Hematopoietic multipotent progenitor cell treated with erythropoietin and hydrocortisone succinate and interleukin-3 and kit ligand, for 17 days (in vitro differentiated cells): ENCODE measurements at places on chromosomes 5 and 9.

DNA sequence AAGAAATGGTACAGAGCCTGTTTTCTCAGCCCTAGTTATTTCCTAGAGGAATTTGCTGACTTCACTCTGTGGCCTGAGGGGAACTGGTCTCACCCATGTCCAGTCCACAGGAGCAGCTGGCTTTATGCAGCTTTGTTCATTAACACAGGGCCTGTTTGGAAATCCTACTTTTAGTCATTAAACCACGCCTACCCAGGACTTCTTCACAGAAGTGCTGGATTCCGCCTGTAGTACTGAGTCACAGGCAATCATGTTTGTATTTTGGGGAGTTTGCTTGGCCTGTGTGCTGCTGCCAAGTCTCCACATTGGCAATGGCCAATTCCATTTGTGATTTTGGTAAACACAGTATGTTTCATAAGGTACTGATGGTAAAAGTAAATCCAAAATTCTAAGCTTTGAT, 52.8 kb downstream of the CTNND2 start:
- DNase-seq, result no peak

- DNase-seq, result no peak
Observed at GRCh38 chr9:81890104-81890503, 38.1 kb upstream of the SPATA31D4 start.

DNA sequence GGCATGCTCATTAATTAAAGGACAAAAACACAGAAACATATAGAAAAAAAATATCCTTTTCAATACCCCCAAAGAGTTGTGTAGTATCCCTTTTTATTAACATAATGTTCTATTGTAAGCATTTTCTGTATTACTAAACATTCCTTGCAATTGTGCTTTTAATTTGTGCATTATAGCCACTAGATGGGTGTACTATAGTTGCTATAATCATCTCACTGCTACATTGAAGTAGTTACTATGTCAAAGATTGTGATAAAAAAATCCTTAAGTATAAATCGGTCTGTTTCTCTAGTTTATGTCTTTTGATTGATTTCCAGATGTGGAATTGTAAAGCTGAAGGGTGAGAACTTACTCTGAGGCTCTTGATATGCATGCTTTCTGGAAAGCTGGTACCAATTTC, 21.4 kb downstream of the FREM1 start:
- DNase-seq, result no peak

- DNase-seq, result no peak
Observed at GRCh38 chr9:120745278-120745677, 31.0 kb upstream of the MEGF9 start.

DNA sequence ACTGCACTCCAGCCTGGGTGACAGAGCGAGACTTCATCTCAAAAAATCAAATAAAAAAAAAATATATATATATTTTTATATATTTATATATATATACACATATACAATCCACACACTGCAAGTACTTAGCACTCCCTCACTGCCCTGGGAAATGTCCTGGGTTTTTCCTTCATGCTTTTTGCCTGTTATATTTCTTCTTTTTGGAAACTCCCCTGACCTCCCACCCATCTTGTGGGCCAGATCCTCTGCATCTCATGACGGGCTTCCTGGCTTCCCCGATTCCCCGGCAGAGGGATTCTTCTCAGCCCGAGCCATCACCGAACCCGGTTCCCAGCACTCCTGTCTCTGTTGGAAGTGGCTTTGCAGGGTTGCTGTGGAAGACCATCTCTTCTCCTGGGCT, 39.5 kb upstream of the NCS1 start:
- no peak for DNase-seq

DNA sequence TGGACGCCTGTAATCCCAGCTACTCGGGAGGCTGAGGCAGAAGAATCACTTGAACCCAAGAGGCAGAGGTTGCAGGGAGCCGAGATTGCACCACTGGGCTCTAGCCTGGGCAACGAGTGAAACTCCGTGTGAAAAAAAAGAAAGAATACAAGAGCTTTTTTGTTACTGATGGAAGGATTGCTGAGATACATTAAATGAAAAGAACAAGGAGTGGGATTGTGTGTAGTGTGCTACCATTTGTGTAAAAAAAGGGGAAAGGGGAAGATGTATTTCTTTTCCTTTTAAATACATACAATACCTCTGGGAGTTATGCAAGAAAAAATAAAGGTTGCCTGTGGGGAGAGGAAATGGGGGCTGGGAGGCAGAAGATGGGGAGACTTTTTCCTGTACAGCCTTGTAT, 14.7 kb upstream of the GARNL3 start:
- DNase-seq, result no peak

GRCh38 chr9:111961575-111961974, 65.0 kb downstream of the UGCG start:
- no peak for DNase-seq

DNA sequence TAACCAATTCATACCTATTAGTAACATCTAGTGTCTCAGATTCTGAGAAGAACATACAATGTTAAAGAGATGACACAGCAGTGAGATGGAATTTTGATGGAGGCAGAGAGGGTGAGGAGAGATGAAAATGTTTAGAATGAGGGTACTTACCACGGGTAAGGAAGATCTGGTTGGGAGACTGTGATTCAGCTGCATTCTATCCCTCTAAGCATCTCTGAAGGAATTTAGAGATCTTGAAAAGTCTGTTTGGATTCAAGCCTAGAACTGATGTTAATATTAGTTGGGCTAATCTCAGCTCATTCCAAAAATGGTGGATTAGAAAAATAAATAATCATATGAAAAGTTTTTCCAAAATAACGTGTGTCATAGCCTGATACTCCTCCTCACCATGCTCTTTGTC, 191.5 kb upstream of the CLINT1 start:
- no peak for DNase-seq

- no peak for DNase-seq
Observed at GRCh38 chr5:1357946-1358725, 13.2 kb upstream of the CLPTM1L start.

DNA sequence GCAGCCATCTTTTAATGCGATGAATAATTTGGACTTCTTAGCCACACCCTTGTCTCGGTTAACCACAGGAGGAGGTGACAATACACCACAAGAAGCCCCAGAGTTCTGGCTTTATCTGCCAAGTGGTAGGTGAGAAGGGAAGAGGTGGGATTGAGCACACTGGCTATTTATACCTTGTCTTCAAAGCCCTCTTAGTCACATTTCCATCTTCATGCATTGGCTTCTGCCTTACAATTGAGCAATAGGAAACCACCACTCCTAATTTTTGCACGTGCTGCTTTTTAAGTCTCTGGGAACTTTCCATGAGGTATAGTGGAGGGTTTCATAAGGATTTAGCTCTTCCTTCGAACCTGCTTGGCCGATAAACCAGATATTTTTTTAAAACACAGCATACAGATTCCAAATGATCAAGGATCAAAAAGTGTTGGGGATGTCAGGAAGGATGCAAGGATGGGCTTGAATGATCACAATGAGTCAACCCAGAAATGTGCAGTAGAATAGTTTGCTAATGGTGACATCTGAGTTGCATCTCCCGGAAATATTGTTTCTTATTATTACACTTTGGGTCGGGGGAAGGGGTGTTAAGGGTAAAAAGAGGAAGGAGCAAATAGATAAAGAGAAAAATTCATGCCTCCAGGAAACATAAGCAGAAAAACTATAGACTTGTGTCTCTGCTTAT, 25.5 kb downstream of the PLAC8L1 start:
- no peak for DNase-seq

- DNase-seq, result no peak
Observed at GRCh38 chr9:74985041-74985440, 32.3 kb upstream of the C9orf40 start.
